ENCODE measurements at places on chromosomes 7 and 10.

- DNase-seq: no peak
These were observed 82.7 kb downstream of the PAX2 start for GRCh38 chr10:100827819-100828737.

DNA sequence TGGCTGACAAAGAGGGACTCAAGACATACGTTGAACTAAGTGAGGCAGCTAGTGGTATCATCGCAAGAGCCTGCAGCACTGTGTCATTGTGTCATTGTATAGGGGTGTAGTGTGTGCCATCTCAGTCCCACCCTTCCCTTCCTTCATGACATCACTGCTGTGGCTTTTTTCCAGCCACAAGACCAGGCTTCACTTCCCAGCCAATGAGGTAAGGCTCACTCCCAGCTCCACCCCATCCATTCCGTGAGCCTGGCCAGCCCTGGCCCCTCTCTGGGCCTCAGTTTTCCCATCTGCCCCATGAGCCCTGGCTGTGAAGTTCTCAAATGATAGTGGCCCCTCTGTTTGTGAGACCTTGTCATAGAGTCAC is 134.3 kb upstream of the ZMIZ1 start:
- no peak for DNase-seq

DNA sequence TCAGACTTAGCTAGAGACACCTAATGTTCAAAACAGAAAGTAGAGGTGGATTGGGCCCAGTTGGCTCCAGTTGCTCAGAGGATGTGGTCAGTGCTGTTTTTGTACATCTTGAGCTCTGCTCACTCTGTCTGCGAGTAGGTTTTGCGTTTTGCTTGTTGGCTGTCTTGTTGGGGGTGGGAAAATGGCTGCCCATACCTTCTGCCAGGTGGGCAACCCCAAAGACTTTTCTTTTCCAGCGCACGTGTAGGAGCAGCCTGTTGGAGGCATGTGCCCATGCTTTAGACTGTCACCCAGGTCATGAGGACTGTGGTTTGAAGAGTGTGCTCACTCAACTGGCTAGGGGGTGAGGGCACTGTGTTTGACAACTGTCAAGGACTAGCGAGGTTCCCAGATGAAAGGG is 73.9 kb downstream of the KAT6B start:
- no peak for DNase-seq

DNA sequence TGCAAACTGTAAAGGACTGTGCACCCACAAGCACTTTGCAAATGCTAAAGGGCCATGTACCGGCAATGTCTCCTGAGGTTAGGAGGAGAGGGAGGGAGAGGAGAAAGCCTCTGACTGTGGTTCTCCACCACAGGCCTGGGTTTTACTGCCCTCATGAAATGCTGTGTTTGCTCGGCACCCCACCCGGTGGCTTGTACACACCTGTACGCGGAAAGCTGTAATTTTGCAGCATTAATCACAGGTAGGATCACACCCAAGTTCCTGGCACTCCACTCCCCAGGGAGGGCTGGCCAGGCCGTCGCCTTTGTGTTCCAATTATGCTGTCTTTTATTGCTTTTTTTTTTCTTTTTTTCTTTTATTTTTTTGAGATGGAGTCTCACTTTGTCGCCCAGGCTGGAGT is 78.5 kb upstream of the MYL10 start:
- no peak for DNase-seq

GRCh38 chr7:100720279-100720670 is at the start of gene EPO:
Gene EPO, plus strand, starts transcription at chr7:100720468. Its CDS starts 513 bp downstream, at chr7:100720981.
- DNase-seq: no peak

DNA sequence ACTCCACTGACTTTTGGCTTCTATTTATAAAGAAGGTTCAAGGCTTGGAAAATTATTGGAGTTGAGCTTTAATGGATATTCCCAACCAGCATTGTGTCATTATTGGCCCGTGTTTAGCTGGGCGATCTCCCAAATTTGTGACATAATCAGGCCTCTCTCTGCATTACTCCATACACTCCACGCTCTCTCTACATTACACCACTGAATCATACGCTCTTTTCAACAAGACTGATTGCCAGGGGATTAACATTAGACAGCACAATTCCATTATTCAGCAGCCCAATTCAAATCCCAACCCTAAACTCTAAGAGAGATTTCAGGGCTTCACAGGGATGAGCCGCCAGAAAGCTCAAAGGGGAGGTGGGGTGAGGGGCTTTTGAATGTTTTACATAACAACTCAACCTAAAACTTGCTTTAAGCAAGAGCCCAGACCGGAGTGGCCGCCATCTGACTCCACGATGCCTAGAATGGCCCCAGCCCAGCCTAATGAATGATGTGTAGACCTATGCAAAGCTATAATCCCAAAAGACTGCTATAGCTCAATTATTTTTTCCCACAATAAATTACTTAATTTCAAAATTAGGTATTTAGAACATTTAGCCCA is 61.8 kb downstream of the FGFR2 start:
- no peak for DNase-seq

DNA sequence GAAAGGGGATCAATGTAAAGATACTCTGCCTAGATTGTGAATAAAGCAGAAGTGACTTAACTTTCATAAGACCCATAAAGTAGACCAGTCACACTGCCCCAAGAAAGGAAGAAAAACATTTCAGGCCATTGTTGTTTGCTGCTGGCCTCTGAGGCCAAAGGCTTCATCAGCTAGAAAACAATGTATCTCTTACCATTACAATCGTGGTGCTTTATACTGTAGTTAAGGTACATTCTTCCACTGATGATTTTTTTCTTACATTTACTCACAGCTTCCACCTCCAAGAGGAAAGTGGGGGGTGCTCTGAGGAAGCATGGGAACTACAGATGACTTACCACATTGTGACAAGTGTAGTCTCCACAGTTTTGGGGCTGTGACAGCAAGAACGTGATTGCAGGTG is 68.6 kb downstream of the NRG3 start:
- no peak for DNase-seq

- no peak for DNase-seq
These were observed 643.3 kb upstream of the SORCS1 start for GRCh38 chr10:107807836-107808235.

DNA sequence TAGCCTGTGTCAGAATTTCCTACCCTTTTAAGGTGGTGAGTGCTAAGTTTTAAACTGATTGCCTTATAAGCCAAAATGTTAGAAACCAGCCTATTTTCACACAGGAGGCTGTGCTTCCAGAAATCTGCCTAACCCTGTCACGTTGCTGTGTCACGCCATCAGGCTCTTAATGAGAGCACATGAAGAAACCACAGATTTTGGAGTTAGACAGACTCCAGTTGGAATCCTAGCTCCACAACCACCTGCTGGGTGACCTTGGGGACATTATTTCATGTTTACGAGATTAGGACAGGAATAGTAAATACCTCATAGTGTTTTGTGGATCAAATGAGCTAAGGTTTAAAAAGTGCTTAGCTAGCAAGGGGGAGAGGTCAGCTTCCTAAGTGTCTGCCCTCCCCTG is 321.8 kb downstream of the DPP6 start:
- no peak for DNase-seq

GRCh38 chr10:4033341-4033896 is 248.4 kb upstream of the KLF6 start:
- no peak for DNase-seq

GRCh38 chr7:157268540-157268939 is 68.3 kb upstream of the DNAJB6 start:
- DNase-seq: no peak

GRCh38 chr10:48633381-48634197 is 28.7 kb upstream of the ARHGAP22 start:
- DNase-seq: no peak

- no peak for DNase-seq
These were observed 22.6 kb downstream of the KCNMA1 start for GRCh38 chr10:77614778-77615625.

GRCh38 chr10:43502931-43503330 is 66.0 kb downstream of the ZNF487 start:
- DNase-seq: no peak

DNA sequence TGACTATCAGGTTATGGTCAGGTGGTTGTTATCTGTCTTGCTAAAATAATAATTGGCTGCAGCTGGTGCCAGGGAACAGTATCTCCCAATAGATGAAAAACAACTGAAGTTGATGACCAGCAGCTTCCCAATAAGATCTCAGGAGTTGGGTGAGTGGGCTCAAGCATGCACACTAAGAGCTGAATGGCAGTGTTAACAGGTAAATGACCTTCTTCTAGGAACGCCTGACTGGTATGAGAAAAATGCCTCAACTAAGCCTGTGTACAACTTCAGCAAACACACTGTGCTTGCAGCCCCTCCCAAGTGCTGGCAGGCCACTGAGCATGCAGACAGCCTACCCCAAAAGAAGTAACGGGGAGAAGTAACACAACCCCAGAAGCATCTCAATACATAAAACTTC is 636.9 kb downstream of the ACTR3B start:
- DNase-seq: no peak

DNA sequence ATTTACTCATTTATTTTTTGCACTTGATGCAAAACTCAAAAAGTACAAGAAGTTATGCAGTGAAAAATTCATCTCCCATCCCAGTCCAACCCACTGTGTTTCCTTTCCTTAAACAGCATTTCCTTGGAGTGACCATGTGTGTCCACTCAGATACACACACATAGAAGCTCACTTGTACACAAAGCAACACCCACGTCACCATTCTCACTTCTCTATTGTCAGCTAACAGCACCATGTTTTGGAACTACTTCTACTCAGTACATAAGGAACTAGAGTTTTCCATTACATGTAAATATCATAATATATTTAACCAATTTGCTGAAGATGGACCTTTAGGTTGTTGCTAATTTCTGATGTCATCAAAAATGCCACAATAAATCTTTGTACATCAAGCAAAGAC is 167.6 kb downstream of the GRID1 start:
- no peak for DNase-seq

DNA sequence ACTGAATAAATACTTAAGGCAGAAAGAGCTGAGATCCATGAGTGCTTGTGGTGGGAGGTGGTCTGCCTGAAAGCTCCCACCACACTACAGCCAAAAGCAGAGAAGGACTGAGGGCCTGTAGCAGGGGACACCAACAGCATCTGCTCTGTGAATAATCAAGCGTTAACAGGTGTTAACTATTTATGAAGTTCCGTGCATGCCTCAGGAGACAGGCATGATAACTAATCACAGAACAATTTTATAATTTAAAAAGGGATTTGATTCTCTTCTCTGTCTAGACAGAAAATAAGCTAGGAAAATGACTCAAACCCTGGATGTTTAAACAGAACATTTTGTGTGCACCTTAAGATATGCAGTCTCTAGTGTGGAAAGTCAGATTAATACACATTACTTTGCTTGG is 61.5 kb upstream of the GHITM start:
- DNase-seq: no peak

DNA sequence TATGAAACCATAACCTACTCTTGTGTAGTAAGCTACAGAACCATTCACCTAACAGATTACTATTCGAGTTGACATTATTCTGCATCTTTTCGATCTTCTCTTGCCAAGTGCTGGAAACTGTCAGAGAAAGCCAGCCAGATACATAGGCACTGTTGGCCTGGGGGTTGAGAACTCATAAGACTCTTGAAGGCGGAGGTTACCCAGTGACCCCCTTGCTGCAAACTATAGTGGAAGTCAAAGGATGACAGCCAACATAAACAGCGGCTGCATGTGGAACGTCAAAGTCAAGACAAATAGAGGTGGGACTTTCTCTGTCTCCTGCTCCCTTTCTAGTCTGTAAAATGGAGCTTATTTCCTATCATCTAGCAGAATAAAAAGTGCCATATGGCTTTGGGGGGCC is 394.2 kb downstream of the LRMDA start:
- DNase-seq: no peak

- DNase-seq: no peak
These were observed 508.4 kb downstream of the TFEC start for GRCh38 chr7:115522174-115522573.

DNA sequence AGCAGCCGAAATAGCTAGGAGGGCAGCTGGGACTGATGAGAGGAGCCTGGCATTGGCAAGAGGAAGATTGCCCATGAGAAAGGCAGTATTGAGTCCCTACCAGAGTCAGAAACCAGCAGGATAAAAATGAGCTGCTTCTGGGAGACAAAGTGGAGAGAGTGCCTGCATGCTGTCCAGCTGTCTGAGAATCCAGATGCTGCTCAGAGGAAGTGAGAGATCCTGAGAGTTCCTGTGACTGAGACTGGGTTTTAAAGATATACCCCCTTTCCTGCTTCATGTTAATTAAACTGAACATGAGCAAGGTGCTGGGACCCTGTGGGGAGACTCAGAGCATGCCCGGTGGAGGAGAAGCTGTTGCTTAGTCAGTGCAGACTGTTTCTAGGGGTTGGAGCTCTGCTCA is 107.5 kb downstream of the KIF20B start:
- no peak for DNase-seq

GRCh38 chr10:3844491-3845025 is 59.5 kb upstream of the KLF6 start:
- DNase-seq: no peak

DNA sequence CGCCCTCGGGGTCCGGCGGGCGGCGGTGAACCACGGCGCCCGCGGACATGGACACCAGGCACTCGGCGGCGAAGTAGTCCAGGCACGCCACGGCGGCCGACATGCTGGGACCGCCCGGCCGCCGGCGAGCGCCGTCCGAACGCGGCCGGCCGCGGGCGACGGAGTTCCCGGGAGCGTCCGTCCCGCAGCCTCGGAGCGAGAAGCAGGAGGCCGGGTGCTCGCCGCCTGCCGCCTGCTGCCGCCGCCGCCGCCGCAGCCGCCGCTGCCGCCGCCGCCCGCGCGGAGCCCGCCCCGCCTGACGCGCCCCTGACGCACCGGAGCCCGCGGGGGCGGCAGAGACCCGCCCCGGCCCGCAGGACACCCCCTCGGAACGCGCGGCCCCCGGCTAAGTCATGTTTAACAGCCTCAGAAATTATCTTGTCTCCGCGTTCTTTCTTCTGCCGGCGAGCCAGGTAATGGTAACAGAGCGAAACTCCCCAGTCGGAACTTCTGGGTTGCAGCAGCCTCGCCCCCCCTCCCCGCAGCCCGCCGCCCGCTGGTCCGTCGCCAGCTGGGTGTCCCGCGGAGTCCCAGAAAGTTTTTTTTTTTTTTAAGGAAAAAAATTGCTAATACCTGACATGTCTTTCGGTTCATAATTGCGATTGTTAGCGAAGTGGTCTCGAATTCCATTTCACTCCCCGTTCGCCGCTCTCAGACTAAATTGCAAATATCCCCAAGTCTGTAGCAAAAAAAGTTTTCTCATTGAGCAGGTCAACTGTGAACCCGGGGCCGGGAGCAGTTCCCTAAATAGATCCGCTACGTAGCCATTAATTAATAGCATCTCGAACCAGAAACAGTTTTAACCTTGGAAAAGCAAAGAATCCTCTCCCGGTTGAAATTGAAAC is at the start of gene KLF14:
Gene KLF14, minus strand, starts transcription at position 277 of the 884 bp plus-strand sequence. Its CDS starts 174 bp downstream, at position 103.
- peak; percentile 13 for DNase-seq

DNA sequence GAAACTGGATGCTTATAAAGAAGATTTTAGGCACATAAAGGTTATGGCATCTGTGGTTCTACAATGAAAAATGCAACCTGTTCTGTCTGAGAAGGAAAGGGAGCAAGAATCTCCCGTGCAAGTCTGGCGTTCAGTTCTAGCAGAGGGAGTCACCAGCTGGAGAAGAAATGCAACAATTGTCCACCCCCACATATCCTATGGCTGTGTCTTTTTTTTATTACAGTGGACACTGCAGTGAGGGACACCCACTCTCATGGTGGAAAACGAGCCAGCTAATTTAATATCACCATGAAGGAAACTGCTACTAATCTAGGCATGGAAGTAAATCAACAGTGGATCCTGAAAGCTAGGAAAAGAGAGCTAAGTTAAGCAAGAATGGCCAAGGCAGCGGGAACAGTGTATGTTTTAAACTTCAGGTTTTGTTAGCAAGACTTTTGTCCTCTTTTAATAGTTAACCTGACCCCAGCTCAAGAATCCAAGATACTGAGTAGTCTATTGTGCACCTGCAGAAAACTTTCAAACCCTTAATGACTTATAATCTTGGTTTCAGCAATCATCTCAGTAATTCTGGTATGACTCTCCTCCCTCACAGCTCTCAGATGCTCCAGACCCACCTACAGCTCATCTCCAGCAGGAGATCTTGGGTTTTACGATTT is 149.3 kb downstream of the FGFR2 start:
- DNase-seq: no peak
